ENCODE measurements at places on chromosomes 12 and 14.

- no peaks in the 10 kb centered on the region for H3K4me1 ChIP-seq
- no peak overlapping the region for H3K4me3 ChIP-seq
- H3K36me3 ChIP-seq, result no peaks in the 10 kb centered on the region
- no peaks in the 10 kb centered on the region for H3K27me3 ChIP-seq
- H3K27ac ChIP-seq, result no peak overlapping the region
Measured at GRCh38 chr14:28305938-28306337, 460.6 kb upstream of the FOXG1 start.

DNA sequence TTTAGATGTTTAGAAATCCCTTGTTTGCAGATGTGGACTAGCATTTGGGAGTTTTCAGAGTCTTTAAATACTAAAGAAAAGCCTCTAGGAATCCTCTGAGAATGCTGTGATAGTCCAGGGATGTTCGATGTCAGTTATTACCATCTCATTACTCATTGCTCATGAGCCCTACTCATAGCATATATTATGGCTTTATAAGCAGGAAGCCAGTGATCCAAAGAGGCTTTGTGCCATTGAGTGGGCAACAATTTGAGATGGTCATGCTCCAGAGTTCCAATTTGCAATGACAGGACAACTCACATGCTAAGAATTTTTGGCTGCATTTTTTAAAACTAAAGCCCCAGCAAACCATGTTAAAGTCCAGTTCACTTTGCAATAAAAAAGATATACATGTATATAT is 163.0 kb downstream of the OTOGL start:
- H3K4me3 ChIP-seq, result no peak overlapping the region
- no peaks in the 10 kb centered on the region for H3K4me1 ChIP-seq
- no peaks in the 10 kb centered on the region for H3K27me3 ChIP-seq

DNA sequence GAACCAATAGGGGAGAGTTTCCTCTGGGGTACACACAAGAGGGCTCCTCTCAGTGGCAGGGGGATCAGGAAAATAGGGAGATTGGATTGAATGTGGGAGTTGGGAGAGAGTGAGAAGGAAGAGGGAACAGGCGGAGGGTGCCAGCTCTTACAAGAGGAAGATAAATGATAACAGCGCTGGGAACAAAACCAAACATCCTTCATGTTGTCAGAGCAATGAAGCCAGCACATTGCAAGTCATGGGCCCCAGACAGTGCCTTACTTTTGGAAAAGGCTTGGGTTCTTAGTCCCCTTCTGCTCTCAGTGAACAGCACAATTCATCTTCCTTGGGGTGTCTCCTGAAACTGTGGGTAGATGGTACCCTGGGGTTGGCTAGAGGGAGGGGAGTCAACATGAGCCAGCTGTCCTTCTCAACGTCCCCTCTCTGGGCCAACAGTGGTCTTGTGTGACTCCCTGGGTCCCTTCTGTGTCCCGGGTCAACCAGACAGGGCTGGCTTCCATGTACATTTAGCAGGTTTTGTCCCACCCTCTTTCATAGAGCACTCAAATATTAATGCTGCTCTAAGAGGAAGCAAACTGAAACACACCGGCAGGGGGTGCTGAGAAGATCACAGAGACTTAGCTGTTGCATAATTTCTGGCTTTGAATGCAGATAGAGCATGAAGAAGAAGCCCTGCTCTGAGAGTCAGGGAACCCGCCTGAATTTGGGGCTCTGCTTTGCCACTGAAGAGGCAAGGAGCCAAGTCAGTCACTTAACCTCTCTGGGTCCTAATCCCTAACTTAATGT is 138.5 kb downstream of the ESRRB start:
- no peaks in the 10 kb centered on the region for H3K27me3 ChIP-seq
- H3K36me3 ChIP-seq, result no peaks in the 10 kb centered on the region
- no peak overlapping the region for H3K4me3 ChIP-seq
- no peak for DNase-seq
- H3K27ac ChIP-seq, result no peak overlapping the region
- peaks cover 8% of the 10 kb centered on the region for H3K4me1 ChIP-seq

DNA sequence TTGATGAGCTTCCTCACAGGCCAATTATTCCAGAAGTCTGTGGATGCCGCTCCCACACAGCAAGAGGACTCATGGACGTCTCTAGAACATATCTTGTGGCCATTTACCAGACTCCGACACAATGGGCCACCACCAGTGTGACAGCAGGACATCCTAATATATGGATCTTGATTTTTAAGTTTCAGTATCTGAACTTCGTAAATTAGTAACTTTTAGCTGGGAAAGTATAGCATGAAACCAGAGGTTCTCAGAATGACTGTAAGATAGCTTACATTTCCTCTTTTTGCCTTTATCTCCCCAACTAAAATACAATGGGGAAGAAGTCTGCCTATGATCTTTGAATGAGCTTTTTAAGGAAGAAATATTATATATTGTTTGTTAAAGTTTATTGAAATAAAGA is 87.0 kb downstream of the DNAI7 start:
- no peak overlapping the region for H3K4me3 ChIP-seq
- no peaks in the 10 kb centered on the region for H3K27me3 ChIP-seq
- H3K36me3 ChIP-seq, result no peaks in the 10 kb centered on the region
- H3K27ac ChIP-seq, result no peak overlapping the region
- no peaks in the 10 kb centered on the region for H3K4me1 ChIP-seq
- no peak for DNase-seq

- H3K4me1 ChIP-seq, result no peaks in the 10 kb centered on the region
- no peaks in the 10 kb centered on the region for H3K36me3 ChIP-seq
- no peak for DNase-seq
Measured at GRCh38 chr14:86404425-86404824, 874.5 kb downstream of the FLRT2 start.

DNA sequence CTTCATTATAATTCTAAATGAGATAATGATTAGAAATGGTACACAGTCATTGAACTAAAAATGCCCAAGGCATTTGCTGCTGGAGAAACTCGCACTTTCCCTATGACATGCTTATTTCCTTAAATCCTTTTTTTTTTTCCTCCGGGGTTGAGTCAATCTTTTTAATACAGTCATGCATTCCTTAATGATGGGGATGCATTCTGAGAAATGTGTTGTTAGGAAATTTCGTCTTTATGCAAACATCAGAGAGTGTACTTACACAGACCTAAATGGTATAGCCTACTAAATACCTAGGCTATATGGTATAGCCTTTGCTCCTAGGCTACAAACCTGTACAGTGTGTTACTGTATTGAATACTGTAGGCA is 29.8 kb upstream of the DACT1 start:
- H3K27me3 ChIP-seq, result no peaks in the 10 kb centered on the region
- no peak overlapping the region for H3K27ac ChIP-seq
- H3K4me1 ChIP-seq, result peaks cover 1% of the 10 kb centered on the region
- no peak for DNase-seq

GRCh38 chr12:11812586-11813437 is 163.3 kb downstream of the ETV6 start:
- peaks cover 5% of the 10 kb centered on the region for H3K4me1 ChIP-seq
- no peak overlapping the region for H3K4me3 ChIP-seq
- DNase-seq, result no peak
- H3K27me3 ChIP-seq, result no peaks in the 10 kb centered on the region
- H3K27ac ChIP-seq, result no peak overlapping the region
- no peaks in the 10 kb centered on the region for H3K36me3 ChIP-seq

DNA sequence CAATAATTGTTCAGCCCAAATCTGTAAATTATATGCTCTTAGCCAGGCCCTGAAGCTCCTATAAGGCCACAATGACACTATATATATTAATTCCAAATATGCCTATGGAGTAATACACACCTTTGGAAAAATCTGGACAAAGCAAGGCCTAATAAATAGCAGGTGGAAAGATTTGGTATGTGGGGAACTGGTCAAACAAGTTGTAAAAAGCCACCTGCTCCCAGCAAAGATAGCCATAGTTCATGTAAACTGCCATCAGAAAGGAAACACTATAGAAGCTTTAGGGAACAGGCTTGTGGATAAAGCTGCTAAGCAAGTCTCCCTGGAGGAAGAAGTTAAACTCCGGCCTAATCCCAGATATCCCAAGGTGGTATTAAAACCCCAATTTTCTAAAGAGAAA is 29.7 kb downstream of the PRMT8 start:
- no peaks in the 10 kb centered on the region for H3K4me1 ChIP-seq
- H3K27ac ChIP-seq, result no peak overlapping the region
- no peak overlapping the region for H3K4me3 ChIP-seq
- no peaks in the 10 kb centered on the region for H3K36me3 ChIP-seq
- no peak for DNase-seq
- no peaks in the 10 kb centered on the region for H3K27me3 ChIP-seq

DNA sequence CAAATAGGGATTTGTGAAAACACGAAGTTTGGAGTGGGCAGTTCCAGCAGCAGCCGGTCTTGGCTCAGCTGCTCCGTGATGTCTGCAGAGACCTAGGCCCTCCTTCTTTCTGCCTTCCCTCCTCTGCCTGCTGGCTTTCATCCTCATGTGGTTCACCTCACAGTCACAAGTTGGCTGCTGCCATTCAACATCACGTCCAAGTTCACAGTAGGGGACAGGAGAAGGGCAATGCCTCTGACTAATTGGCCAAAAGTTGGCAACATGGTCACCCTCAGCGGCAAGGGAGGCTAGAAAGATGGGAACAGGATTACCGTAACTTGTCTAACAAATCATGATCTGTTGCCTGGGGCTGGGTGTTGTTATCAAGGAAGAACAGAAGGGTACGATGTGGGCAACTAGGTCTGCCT is 7.8 kb upstream of the CACNA2D4 start:
- DNase-seq, result no peak
- no peaks in the 10 kb centered on the region for H3K4me1 ChIP-seq
- no peaks in the 10 kb centered on the region for H3K36me3 ChIP-seq
- no peaks in the 10 kb centered on the region for H3K27me3 ChIP-seq

DNA sequence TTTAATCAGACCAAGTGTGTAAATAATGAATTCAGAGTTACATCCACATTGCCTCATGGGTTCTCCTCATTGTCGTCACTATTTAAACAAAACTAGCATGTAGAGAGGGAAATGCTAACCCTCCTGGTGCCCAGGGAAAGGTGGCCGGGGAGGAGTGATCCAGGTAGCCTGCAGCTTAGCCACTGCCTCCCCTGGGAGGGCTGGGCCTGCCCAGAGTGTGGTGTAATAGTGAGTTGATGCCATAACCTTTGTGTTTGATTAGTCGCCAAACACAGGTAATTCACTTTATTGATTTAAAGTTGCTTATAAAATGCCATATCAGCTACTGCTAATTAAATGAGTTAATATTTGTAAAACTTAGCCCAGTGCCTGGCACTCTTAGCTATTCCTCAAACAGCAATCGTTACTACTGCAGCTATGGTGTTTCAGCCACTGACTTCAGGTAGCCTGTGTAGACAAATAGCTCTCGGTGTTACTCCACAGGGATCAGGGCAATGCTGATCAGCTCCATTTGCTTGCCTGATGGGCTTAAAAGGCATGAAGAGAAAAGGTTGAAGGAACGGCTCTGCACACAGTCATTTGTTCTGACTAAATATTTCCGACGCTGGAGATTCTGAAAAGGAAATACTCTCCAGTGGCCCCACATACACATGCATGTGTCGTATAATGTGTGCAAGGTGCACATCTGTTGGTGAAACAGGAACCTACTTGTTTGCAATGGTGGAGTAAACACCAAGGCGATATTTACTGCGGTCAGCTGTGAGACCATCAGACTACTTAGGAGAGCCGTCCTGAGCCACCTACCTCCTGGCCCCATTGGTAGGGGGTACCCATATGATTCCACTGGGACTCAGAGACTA is 45.7 kb upstream of the PRMT8 start:
- no peaks in the 10 kb centered on the region for H3K36me3 ChIP-seq
- no peaks in the 10 kb centered on the region for H3K27me3 ChIP-seq
- H3K4me3 ChIP-seq, result no peak overlapping the region
- H3K4me1 ChIP-seq, result 0 out of 2 replicates have a peak, but pooled peaks cover 2% of the 10 kb centered on the region
- no peak overlapping the region for H3K27ac ChIP-seq

DNA sequence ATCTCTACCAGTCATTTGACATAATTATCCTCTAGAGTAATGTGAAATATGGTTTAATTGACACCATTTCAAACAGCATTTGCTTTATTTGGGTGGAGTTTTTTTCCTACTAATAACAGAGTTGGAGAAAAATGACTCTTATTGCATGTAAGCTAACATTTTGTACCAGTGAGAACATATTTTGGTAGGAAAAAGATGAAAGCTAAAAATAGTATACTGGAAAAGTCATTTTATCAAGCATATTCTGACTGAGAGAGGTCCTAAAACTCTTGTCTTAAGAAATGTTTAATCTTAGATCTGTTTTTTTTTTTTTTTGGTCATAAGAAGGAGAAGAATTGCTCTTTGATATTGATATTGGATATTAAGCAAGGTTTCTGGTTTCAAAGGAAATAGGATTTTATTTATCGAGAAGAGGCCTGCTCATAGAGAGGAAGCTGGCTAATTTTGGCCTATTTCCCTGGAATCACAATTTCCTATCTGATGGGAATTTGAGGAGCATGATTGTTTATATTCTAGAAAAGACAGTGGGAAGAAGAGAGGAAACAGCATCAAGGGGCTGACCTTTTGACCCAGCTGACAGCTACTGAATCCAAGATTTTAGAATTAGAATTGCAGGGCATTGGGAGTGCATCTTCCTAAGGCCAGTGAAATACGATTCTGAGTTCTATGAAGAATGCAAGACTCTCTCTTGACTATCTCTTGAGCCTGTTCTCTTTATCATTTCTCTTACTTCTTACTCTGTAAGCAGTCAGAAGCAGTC is 19.4 kb downstream of the OTOGL start:
- no peak for DNase-seq
- H3K27me3 ChIP-seq, result no peaks in the 10 kb centered on the region
- no peak overlapping the region for H3K27ac ChIP-seq
- H3K4me1 ChIP-seq, result peaks cover 1% of the 10 kb centered on the region
- H3K4me3 ChIP-seq, result no peak overlapping the region
- H3K36me3 ChIP-seq, result no peaks in the 10 kb centered on the region

Measured in iPS DF 6.9 (cell line).